ENCODE measurements at places on chromosomes 16 and 17.

- DNase-seq, result no peak
Measured at GRCh38 chr17:7213895-7214299, 5.7 kb downstream of the DLG4 start.

- DNase-seq, result no peak
Measured at GRCh38 chr17:13572581-13572980, 29.1 kb downstream of the HS3ST3A1 start.

DNA sequence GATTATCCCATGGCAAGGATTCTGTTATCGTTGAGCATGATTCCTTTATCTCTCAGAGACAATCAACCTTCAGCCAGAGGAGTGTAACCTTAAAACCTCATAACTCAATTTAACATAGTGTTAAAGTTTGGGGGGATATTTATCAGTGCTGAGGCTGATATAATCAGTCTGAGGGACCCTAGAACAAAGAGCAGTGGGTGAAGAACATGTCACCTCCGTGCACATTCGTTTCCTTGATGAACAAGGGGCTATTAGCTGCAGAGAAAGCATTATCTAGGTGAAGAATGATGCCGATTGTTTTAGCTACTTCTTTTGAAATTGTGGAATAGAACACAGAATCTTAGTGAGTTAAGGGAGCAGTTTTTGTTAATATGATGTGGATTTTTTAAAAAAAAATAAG lies 99.1 kb downstream of the SKAP1 start:
- DNase-seq, result no peak

DNA sequence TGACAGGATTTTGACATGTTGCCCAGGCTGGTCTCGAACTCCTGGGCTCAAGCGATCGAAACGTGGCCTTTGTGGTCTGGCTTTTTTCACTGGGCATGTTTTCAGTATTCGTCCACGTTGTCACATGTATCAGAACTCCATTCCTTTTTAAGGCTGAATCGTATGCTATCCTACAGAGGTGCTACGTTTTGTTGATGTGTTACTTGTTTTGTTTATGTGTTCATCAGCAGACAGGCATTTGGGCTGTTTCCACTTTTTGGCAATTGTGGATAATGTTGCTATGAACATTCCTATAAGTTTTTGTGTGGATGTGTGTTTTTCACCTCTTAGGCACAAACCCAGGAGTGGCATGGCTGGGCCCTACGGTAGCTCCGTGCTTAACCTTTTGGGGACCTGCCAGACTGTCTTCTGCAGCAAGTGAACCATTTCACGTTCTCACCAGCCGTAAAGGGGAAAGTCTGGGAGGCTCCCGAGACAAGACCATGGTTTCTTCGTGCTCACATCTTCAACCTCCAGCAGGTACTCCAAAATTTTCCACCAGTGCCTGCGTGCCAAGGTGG lies 26.9 kb downstream of the ADCY9 start:
- DNase-seq, result no peak

GRCh38 chr17:68462381-68463210 lies 5.3 kb upstream of the WIPI1 start:
- peak; percentile 42 for DNase-seq

GRCh38 chr17:79838522-79839274 lies 542 bp downstream of the CBX4 start:
- no peak for DNase-seq

- DNase-seq, result peak; percentile 78
Measured at GRCh38 chr17:80575057-80575875, 30.6 kb downstream of the RPTOR start.

- no peak for DNase-seq
Measured at GRCh38 chr16:68452176-68452575, 3.9 kb upstream of the SMPD3 start.

- DNase-seq, result no peak
Measured at GRCh38 chr17:77245162-77245926, 104.6 kb downstream of the SEC14L1 start.

GRCh38 chr16:75231570-75231969 lies 12.8 kb downstream of the CTRB1 start:
- DNase-seq, result no peak

DNA sequence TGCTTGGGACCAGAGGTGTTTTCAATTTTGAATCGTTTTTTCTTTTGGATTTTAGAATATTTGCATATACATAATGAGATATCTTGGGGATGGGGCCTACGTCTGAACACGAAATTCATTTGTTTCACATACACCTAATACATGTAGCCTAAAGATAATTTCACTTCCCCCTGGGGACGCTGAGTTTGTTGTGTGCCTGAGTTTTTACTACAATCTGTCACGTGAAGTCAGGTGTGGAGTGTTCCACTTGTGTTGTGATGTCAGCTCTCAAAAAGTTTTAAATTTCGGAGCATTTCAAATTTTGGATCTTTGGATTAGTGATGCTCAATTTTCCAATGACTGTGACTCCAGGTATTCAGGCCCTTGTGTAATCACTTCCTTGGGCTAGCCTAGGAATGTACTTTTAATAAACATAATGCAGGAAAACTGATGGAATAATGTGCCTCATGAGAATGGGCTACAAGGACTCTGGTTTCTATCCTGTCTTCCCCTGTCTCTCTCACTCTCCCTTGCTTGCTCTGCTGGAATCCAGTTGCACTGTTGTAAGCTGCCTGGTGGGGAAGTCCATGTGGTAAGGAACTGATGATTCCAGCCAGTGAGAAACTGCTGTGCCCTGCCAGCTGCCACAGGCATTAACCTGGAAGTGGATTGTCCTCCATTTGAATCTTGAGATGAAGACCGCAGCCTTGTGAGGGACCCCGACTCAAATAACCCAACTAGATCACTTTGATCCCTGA lies 403.8 kb downstream of the SHISA9 start:
- DNase-seq, result no peak

DNA sequence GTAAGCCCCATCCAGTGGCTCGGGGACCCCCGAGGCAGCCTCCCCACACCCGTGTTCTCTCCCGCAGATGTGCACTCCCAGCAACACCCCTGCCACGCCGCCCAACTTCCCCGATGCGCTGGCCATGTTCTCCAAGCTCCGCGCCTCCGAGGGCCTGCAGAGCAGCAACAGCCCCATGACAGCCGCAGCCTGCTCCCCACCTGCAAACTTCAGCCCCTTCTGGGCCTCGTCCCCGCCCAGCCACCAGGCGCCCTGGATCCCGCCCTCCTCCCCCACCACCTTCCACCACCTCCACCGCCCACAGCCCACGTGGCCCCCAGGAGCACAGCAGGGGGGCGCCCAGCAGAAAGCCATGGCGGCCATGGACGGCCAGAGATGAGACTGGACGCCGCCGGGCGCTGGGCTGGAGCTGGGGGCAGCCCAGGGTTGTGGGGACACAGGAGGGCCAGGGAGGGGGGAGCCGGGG lies 5.0 kb downstream of the UBALD2 start:
- DNase-seq, result no peak

- DNase-seq, result no peak
Measured at GRCh38 chr17:67238991-67239390, 6.0 kb downstream of the HELZ start.
